GM12864 (cell line): ENCODE measurements at places on chromosomes 11 and 22.

GRCh38 chr11:124884340-124884739 is 13.3 kb downstream of the ROBO4 start:
- no peak for DNase-seq

DNA sequence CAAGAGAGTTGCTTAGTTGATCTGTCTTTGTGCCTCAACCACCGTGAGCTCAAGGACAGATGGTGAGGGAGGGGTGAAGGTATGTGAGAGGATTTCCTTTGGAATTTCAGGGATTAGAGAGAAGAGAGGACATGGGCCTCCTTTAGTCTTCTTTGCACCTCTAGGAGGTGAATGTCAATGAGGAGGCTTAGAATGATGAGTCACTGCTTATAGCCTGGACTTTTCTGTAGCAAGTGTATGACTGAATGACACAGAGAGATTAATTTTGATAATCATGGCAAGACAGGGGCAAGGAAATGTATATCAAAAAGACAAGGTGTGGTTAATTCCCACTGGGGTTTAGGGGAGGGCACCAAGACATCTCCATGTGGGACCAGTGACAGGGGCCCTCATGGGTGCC is 947.3 kb upstream of the TENM4 start:
- no peak for DNase-seq

GRCh38 chr22:35524966-35525686 is 15.5 kb upstream of the RASD2 start:
- no peak for DNase-seq

DNA sequence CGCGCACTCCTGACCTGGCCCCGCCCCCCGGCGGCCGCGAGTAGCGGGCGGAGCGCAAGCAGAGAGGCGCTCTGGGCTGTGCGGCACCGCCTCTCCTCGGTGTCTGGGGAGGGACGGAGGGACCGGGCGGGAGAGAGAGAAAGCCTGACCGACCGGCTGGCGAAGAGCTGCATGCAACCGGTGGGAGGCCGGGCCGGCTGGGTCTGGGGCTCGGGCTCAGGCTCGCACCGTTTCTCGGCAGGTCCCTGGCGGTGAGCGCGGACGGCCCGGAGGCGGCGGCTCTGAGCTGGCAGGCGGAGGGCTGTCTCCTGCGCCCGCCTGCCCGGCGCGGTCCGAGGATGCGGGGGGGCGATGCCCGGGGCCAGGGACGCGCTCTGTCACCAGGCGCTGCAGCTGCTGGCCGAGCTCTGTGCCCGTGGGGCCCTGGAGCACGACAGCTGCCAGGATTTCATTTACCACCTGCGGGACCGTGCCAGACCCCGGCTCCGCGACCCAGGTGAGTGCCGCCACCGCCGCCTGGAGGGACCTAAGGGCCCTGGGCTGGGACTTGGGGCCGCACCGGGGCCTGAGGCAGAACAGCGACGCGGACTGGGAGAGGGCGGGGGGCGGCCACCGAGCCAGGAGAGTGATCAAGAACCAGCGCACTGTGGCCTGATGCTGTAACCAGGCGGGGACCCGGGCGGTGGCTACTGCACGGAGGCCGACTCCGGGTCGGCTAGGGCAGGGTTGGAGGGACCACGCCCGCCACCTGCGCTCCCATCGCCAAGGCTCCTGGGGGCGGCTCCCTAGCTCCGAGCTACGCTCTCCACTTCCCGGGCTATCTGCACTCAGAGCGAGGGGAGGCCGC is at the start of gene SYT9:
Gene SYT9, plus strand, starts transcription at position 69 of the 847 bp plus-strand sequence. Its CDS starts 283 bp downstream, at position 352.
- no peak for DNase-seq

- DNase-seq, result no peak
Observed at GRCh38 chr11:67691149-67691548, 16.7 kb upstream of the ALDH3B2 start.
